ENCODE measurements at places on chromosomes 7 and 10. TPM values are rescaled to one million over a fixed set of nuclear protein-coding genes. Genes with fewer than 3 reads are reported as not detected.
A peak's percentile ranks its signal among the peaks of the same experiment; 100 is the strongest.

DNA sequence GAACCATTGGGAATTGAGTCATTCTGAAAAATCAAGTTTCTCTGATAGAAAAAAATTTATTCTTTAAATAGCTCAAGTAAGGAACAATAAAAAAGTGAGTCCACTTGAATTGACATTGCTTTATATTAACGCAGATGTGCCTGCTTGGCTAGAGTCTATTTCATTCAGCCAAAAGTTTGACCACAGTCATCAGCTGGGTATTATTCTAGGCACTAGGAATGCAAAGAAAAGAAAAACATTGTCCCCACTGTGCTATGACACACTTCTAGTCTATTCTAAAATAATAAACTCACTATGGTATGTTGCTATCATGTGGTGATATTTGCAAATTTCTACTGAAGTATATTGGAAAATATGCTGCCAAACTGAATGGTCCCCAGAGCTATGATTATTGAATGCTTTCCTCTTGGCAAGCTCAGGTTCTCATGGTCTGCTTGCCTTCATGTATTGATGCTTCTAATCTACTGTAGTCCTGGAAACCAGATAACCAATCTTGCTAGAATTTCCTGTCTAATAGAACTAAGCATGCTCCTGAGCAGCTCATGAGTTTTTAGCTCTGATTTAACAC, 8.3 kb downstream of the SFRP4 start:
- DNase-seq = no peak

DNA sequence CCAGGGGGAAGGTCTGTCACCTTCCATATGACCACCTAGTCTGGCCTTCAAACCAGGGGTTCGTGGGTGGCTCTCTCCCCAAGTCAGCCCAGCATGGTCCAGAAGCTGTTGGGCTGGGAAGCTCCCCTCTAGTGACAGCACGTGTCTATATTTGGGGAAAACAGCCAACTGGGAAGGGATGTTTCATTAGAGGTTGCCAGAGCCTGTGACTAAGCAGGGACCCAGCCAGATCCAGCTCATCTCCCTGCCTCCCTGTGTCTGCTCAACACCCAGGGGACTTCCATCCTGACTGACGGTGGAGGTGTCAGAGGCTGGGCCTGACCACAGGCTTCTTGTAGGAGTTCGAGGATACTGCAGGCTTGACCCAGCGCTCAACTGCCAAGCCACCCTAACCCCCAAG, 10.5 kb downstream of the STYXL1 start:
- no peak for DNase-seq

GRCh38 chr7:70789481-70790214, 342.3 kb upstream of the GALNT17 start:
- DNase-seq = no peak

GRCh38 chr10:118062798-118063238, 16.1 kb upstream of the RAB11FIP2 start:
- DNase-seq = peak; percentile 6

The LRRC17 gene
- 0.42 TPM for total RNA-seq

Measured in Calu3 (cell line).